Activated CD8-positive, alpha-beta T cell treated with anti-CD3 and anti-CD28 coated beads, Interleukin-2, amount 10 ng/mL, durations not matched to agents 7 days and 5 days (primary cell): ENCODE measurements at places on chromosomes 5 and 9. TPM values are rescaled to one million over a fixed set of nuclear protein-coding genes. Genes with fewer than 3 reads are reported as not detected.

DNA sequence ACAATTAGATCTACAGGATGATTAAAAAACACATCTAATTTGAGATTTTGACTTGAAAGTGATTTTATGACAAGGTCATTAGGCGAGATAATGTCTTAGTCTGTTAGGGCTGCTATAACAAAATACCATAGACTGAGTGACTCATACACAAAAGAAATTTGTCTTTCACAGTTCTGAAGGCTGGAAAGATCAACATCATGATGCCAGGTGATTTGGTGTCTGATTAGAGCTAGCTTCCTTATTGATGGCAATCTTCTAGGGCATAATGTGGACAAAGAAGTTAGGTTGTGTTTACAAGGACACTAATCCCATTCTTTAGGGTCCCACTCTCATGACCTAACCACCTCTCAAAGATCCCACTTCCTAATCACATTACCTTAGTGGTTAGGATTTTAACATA is 256.7 kb downstream of the TUSC1 start:
- DNase-seq = no peak

- DNase-seq = no peak
Observed at GRCh38 chr5:172913117-172913850, 45.9 kb upstream of the RPL26L1 start.

The MARVELD2 gene
- total RNA-seq = 0.26 TPM

The TXN gene
- 256 TPM for total RNA-seq
